Thoracic aorta (tissue), 2 donors: ENCODE measurements at places on chromosomes 11 and 22. TPM values are rescaled to one million over a fixed set of nuclear protein-coding genes. Genes with fewer than 3 reads are reported as not detected.

CD3E gene
- total RNA-seq, result 1.3 TPM

- H3K36me3 ChIP-seq, result no peaks in the 10 kb centered on the region
- DNase-seq, result no peak
- peaks cover 5% of the 10 kb centered on the region for H3K4me1 ChIP-seq
- H3K27ac ChIP-seq, result no peak overlapping the region
Observed at GRCh38 chr11:69101792-69102695, 53.3 kb downstream of the TPCN2 start.

DNA sequence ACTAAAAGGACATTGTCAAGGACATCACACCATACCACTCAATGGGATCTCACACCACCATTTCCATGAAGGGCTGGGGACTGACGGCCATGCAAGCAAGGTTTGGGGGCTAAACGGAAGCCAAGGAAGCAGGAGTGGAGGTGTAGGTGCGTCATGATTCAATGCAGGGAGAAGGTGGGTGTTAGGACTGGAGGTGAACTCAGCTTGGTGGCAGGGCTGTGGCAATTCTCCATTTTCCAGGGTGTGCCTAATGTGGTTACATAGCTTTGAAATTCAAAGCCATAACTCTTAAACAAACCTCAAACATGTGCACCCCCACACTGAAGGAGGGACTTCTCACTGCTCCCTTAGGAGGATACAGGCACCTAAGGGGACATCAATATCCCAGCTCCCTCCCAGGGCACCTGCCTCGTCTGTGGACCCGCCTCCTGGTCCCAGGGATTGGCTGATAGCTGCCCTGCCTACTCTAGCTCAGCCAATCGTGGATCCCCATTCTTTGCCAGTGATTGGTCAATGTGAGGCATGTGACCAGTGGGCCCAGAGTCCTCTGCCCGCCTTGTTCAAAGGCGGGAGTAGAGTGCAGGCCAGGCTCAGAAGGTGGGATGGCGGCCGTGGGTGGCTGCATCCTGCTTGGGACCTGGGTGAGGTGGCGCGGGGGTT lies 64.6 kb downstream of the CTTN start:
- no peak overlapping the region for H3K4me3 ChIP-seq
- H3K27ac ChIP-seq, result no peak overlapping the region
- no peak for DNase-seq
- H3K4me1 ChIP-seq, result no peaks in the 10 kb centered on the region
- no peaks in the 10 kb centered on the region for H3K27me3 ChIP-seq

DNA sequence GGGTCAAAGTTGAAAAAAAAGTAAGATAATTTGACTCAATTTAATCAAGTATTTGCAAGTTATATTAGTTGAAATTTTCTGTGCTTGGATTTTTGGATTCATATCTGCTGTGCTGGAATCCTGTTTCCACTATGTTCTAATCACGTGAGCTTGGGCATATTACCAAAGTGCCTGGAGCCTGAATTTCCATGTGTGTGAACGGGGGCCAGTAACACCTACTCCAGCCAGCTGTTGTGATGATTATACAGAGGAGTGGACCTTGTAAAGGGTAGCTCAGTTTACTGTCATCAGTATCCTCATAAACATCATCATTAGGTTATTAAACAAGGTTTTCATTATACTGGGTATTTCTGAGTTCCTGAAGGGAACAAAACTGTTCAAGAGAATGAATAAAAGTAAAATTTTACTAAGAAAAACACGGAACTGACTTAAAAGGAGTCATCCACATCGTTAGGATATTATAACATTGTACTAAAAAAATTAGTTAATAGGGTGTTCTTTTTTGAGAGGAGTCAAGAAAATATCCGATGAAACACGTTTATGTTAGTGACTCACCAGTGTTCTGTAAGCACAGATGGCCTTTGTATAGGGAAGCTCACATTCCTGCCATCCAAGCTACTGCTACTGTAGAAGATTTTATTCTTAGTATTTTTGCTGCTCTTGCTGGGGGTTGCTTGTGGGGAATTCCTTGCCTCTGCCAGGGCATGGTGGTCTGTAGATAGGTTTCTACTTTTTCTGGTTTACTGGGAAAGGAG lies 144.1 kb downstream of the ARHGAP42 start:
- no peak overlapping the region for H3K27ac ChIP-seq
- no peak for DNase-seq
- H3K27me3 ChIP-seq, result no peaks in the 10 kb centered on the region
- no peaks in the 10 kb centered on the region for H3K36me3 ChIP-seq
- H3K4me1 ChIP-seq, result peaks cover 21% of the 10 kb centered on the region

GRCh38 chr11:34890812-34891211 lies 25.4 kb downstream of the APIP start:
- H3K4me3 ChIP-seq, result no peak overlapping the region
- H3K27ac ChIP-seq, result no peak overlapping the region
- no peaks in the 10 kb centered on the region for H3K4me1 ChIP-seq
